ENCODE measurements at places on chromosomes 16 and 17.

DNA sequence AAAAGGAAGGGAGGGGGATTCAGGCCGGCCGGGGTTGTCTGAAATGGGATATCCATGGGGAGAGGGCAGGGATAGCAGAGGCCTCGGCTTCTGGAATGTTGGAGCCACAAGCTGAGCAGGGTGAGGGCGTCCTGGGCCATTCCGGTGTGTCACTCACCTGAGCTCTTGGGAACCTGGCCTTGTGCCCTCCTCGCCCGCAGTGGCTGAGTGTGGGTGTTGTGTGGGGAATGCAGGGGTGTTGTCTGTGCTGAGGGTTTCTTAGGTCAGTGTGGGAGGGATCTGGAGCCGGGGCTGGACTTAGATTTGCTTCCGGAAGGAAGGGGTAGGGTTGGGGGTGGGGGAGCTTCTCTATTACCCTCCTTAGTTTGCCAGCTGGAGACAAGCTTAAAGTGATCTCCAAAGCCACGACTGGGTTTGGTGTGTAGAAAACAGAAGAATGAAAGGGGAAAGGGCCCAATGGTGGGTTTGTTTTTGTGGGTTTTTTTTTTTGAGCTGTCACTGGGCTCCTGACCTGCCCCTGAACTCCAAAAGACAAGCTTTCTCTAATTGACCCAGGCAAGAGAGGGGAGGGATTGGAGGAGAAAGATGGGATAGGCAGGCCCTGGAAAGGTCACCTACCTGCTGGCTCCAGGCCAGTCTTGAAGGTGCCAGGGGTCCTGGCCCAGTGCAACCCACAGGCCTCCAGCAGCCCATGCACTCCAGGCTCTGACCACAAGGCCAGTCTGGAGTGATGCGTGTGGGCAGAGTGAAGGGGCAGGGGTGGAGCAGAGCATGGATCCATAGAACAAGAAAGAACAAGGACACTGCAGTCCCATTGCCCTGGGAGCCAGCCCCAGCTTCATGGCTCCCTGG is at the start of gene SULT1A2:
Gene SULT1A2 (minus strand): TSS at position 211 of the 852 bp plus-strand sequence. CDS start 1,120 bp downstream, outside the sequence.
- no peak for DNase-seq

GRCh38 chr16:57604177-57604576 is 24.3 kb upstream of the ADGRG1 start:
- no peak for DNase-seq

GRCh38 chr16:57773655-57774295 is 28.5 kb downstream of the KIFC3 start:
- DNase-seq = no peak

DNA sequence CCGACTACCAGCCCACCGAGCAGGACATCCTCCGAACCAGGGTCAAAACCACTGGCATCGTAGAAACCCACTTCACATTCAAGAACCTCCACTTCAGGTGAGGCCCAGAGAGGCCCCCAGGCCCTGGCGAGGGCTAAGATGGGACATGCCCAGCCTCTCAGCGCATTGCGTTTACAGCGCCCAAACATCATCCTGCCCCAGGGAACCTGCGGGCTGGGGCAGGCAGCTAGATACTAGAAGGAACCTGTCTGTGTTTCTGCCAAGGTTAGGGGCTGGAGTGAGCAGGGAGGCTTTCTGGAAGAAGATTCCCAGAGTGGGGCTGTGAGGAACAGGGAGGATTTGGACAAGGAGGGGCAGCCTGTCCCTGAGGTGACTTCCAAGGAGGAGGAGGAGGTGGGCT is 90.6 kb downstream of the AMFR start:
- DNase-seq = no peak

GRCh38 chr16:68737046-68737729 is at the start of gene CDH1:
Gene CDH1 (plus strand): TSS chr16:68737292. CDS start chr16:68737416, 124 bp downstream.
- DNase-seq = peak; percentile 13

DNA sequence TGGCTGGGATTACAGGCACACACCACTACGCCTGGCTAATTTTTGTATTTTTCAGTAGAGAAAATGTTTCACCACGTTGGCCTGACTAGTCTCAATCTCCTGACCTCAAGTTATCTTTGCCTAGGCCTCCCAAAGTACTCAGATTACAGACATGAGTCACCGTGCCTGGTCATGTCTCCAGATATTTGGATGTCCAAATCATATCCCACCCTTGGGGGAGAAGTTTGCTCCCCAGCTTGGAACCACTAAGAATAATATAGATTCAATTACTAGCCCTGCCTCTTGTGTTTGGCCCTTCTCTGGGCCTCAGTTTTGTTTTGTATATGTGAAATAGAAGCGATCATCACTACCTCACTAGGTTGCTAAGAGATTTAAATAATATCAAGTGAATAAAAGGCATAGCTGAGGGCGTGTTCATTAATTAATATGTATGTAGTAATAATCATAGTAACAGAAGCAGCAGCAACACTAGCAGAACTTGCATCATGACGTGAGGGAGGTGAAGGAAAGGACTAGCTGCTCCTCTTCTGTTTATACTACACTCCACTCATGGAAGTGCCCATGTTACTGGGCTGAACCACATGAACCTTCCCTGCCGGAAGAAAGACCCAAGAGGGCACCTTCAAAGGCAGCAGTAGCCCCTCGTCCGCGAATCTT is 253.6 kb upstream of the XYLT1 start:
- DNase-seq = no peak

DNA sequence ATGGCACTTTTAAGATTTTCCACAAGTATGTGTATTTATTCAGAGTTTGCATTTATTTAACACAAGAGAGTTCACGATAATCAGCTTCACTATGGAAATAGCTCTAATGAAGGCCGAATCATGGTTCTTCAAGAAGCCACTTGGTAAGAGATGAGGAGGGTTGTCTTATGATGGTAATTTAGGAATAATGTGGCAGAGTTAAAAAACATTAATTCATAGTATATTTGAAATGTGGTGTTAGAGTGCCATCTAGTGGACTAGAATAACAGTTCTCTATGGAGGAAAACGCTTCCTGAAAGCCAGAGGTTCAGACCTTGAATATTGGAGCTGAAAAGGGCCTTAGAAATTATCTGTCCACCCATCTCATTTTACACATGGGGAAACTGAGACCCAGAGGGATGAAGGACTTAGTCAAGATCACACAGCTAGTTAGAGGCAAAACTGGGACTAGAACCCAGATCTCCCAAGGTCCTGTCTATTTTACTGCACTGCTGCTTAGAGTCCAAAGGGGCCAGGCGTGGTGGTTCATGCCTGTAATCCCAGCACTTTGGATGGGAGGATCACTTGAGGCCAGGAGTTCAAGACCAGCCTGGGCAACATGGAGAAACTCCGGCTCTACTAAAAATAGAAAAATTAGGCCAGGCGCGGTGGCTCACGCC is 33.8 kb upstream of the KPNB1 start:
- DNase-seq = peak; percentile 69

GRCh38 chr16:73251608-73252007 is 203.7 kb upstream of the ZFHX3 start:
- DNase-seq = no peak

DNA sequence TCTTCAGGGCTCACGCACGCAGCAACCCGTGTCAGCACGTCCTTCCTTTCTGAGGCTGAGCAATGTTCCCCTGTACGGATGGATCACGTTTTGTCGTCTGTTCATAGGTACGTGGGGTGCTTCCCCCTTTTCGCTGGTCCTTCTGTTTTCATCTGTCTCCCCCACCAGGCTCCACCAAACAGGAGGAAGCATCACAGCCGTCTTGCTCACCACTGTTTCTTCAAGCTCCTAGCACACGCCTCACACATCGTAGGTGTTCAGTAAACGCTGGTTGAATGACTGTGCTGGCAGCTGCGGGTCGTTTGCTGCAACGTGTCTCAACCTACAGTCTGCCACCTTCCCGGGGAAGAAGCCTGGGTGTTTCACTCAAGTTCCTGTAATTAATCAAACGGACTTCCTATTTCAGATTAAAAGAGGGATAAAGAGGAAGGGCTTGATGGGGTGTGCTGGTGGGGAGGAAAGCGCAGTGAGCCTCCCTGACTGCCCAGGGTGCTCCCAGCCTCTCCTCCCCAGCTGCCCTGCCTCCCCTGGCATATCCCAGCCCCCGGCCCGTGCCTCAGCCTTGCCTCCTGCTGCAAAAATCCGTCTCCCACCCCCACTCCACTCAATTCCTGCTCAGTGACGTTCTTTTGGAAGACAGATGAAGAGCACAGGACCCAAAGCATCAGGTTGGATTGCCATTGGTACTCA is 76.7 kb upstream of the DOC2B start:
- DNase-seq = no peak

GRCh38 chr17:10075919-10076318 is 122.5 kb downstream of the GAS7 start:
- DNase-seq = no peak

DNA sequence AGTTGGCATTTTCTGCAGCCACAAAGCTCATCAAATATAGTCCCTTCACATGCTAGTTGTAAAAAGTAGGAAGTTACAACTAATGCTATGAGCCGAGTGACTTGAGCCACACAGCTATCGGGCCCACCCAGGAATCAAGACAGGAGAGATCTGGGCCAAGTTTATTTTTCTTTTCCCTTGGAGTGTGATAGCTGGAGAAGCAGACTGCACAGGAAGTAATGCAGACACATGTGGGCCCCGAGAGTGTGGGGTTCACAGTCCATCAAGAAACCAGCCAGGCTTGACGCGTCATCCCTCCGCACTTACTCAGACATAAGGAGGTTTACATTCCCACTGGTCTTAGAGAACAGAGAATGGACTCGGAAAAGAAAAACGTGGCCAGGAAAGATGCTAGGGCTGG is 403.1 kb upstream of the CDH11 start:
- no peak for DNase-seq

DNA sequence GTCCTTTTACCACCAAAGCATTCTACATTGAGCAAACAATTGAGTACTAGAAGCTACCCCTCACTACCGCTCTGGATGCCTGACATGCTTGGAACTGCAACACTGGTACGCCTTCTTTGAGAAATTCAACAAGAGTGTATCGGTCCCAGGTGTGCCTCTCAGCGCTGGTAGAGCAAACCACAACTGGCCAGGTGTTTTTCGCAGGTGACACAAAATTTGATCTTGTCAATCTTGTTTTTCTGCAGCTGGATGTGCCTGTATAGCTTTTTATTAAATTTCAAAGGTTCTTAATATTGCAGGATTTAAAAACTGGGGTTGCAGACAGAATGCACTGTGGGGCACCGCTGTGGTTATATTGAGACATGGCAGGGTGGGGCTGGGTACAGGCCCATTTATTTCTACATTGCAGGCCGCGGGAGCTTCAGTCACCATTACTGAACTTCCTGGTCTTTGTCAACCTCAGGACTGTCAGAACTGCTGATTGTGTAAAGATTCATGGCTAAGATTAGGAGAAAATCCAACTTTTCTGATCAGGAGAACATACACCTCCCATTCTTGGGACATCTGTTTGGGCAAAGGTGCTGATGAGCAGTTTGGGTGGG is 4.5 kb upstream of the SNX20 start:
- DNase-seq = peak; percentile 35

Measured in CD4-positive, alpha-beta T cell treated with Interleukin-2 at 100 ng/mL for 4 hours (primary cell).